Ovary (tissue), 10 donors: ENCODE measurements at places on chromosomes 1 and 21. TPM values are rescaled to one million over a fixed set of nuclear protein-coding genes. Genes with fewer than 3 reads are reported as not detected.

The SAMD11 gene
- 10.6 TPM for total RNA-seq

- H3K4me1 ChIP-seq = peaks cover 3% of the 10 kb centered on the region
- no peak overlapping the region for H3K27ac ChIP-seq
- DNase-seq = no peak
These were observed 8.0 kb downstream of the SDHB start for GRCh38 chr1:17045634-17046333.

DNA sequence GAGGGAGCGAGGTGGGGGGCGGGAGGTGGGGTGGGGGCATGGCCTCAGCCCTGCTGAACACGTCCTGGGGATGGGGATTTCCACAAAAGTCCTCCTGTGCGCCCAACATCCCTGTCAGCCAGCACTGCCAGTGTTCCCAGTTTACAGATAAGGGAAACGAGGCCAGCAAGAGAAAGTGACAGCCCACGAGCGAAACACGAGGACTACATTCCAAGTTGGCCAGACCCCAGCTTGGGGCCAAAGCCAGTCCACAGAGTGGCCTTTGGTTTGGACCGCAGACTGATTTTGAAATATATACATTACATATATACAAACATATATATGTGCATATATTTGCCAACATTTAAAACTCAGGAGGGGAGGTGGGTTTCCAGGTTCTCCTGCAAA lies 5.0 kb downstream of the FBXO2 start:
- no peaks in the 10 kb centered on the region for H3K36me3 ChIP-seq

- H3K27ac ChIP-seq = no peak within 1 kb of the TSS
- no peaks in the 10 kb centered on the region for H3K36me3 ChIP-seq
- H3K4me3 ChIP-seq = no peak within 1 kb of the TSS
- H3K27me3 ChIP-seq = no peaks in the 10 kb centered on the region
These were observed at the start of gene TMEM82 for GRCh38 chr1:15742339-15742801. Gene TMEM82, plus strand, starts transcription at chr1:15742499. Its CDS starts 61 bp downstream, at chr1:15742560.

The AGO3 gene
- total RNA-seq = 30.7 TPM

DNA sequence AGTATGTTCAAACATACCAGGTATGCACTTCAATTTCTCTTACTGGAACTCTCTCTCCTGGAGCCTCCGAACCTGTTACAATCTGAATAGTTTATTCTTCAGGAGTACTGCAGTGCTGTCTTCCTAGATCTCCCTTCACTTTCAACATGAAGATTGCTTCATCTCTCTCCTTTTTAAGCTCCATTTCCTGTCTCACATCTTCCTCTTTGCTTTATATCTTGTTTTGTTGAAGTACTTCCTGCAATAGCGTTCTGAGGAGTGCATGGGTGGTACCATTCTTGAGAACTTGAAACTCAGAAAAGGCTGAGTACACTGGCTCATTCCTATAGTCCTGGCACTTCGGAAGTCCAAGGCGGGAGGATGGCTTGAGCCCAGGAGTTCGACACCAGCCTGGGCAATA lies 15.7 kb upstream of the C1orf146 start:
- H3K4me1 ChIP-seq = no peaks in the 10 kb centered on the region
- DNase-seq = no peak
- no peak overlapping the region for H3K27ac ChIP-seq
- H3K4me3 ChIP-seq = no peak overlapping the region
- H3K27me3 ChIP-seq = no peaks in the 10 kb centered on the region
- H3K36me3 ChIP-seq = no peaks in the 10 kb centered on the region
